ENCODE measurements at places on chromosomes 1 and 21.

GRCh38 chr21:40841524-40842196 lies 5.3 kb downstream of the DSCAM start:
- DNase-seq = peak; percentile 53

DNA sequence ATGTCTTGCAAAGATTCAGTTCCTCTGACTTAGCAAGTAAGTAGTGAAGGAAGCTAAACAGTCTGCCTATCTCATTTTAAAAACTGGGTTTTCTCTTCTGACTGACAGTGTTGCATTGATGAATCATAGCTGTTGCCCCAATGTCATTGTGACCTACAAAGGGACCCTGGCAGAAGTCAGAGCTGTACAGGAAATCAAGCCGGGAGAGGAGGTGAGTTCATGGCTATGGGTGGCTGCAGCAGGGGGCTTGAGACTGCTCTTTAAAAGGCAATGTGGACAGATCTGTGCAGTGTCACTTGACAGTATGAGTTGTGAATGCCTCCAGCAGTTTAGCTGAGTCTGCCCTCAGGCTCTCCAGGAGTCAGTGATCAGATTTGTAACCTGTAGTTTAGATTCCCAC lies 46.6 kb downstream of the SMYD2 start:
- no peak for DNase-seq

GRCh38 chr1:17258116-17258757 lies 9.3 kb downstream of the PADI3 start:
- peak; percentile 37 for DNase-seq

DNA sequence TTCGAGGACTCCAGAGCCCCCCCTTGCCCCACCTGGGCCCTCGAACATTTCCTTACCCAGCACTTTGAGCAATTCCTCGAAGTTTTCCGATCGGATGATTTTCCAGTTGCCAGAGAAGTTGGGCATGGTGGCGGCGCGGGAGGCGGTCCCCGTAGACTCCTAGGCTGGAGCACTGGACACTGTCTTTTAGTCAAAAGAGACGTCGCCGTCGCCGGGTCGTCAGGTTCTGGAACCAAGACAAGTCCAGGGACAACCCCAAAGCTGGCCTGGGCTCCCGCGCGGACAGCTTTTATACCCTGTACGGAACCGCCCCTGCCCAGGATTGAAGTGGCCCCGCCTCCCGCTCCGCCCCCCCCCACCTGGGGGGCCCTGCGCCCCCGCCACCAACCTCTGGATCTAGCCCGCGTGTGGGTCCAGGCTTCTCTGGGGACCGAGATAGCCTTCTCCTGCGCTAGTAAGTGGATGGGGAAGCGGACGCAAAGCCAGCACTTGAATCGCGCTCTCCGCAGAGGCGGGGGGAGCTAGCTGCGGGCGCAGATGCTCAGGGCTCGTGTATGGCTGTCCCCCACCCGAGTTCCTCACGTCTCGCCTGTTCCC lies at the start of gene CRABP2:
TSS of gene CRABP2 (minus strand) at position 263 of the 597 bp plus-strand sequence. CDS start at position 126, 137 bp downstream.
- peak; percentile 43 for DNase-seq

- DNase-seq = no peak
Observed at GRCh38 chr1:229669333-229669732, 43.3 kb downstream of the URB2 start.

GRCh38 chr1:156388174-156389137 lies 19.4 kb downstream of the RHBG start:
- DNase-seq = no peak

- DNase-seq = peak; percentile 80
Observed at GRCh38 chr1:22108339-22109105, 34.4 kb downstream of the WNT4 start.

GRCh38 chr1:44297695-44298400 lies 57.2 kb downstream of the ERI3 start:
- DNase-seq = no peak

- peak; percentile 93 for DNase-seq
Observed at GRCh38 chr1:200231787-200232231, 178.0 kb downstream of the ZNF281 start.

DNA sequence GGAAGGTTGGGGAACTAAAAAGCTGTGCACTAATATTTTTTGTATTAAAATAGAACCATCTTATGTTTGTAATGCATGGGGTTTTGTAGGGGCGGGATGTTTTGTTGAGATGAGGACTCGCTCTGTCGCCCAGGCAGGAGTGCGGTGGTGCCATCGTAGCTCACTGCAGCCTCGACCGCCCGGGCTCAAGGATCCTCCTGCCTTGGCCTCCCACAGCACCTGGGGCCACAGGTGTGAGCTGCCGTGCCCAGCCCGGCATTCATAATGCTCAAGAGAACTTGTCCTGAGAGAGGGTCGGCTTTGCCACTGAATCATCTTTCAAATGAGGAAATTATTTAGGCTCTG lies 3.0 kb upstream of the C1orf159 start:
- DNase-seq = no peak

DNA sequence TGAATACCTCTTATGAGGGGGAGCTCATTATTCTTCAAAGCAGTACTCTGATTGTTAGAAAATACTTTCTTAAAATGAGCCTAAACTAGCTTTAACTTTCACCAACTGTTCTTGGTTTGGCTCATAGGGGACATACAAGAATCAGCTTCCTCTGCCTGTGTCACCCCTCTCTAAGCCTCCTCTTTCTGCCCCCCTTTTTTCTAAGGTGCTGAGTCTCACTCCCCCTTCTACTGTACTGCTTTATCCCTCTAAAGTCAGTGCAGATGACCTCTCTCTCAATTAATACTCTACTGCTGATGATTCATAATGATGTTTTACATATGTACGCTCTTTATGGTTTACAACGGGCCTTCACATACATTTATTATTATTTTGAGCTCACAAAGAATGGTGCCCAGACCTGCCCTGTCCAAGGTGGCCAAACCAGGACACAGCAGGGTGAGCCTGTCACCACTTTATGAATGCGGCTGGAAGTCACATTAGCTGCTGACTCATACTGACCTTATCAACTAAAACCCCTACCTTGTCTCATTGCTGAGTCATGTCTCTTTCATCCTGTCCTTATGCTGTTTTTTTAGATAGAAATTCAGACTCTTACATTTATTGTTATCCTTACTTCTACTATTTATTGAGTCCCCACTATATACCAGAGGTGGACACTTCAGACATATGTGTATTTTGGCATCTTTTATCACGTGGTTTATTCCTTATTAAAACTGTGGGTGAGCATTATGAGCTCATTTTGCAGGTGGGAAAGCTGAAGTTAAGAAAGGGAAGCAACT lies 126.9 kb downstream of the RNF220 start:
- peak; percentile 20 for DNase-seq

DNA sequence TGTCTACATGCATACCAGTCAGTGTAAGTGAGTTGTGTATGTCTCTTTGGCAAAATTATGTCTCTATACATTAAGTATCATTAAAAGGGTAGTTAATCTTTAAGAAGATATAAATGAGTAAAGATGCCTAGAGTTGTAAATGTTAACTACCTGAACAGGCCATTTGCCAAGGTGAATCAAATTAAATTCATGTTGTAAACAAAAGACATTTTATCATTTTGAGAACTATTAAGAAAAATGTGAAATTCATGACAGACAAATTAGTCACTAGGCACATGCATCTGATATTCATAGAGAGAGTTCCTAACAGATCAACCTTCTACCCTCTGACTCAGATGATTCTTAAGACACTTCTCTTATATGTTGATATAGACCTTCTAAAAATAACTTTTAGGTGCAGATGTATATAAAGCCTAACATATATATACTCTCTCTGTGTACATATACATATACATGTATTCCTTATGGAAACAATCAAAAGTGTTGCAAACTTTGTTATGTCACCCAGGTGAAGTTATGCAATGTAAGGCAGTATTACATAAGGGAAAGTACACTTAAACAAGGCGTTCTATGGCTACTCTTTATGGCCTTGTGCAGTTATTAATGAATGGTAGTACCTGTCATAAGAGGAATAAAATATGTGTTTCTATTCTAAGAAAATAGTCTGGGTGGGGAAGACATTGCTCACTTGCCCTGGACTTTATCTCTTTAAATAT lies at the start of gene TMPRSS15:
TSS of gene TMPRSS15 (minus strand) at position 51 of the 716 bp plus-strand sequence. CDS start 163 bp downstream, outside the sequence.
- DNase-seq = no peak

DNA sequence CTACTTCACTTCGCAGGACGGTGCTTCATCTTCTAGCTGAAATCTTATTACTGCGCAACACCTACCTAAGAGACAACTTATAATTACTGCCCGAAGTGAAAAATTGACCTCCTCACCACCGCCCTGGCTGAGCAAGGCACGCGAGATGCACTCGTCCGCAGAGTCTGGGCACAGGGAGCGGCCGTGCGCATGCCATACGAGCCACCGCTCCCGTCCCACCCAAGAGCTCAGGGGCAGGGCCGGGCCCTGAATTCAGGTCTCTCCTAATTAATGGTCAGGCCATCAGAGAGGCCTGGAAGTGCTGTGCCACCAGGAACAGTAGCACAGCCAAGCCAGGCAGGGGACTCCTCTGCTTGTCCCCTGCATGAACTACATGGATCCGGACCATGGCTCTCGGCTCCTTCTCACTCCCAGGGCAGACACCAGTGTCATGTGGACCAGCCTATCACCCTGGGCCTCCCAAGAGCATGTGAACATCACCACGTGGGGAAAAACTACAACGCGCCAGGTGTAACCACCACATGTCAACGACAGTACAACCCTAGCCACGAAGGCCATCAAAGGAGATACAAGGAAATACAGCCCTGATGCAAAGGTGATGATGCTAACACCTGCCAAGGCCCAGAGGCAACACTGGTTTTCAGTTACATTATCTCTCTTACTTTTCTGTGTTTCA lies 11.5 kb downstream of the RIPK4 start:
- no peak for DNase-seq

GRCh38 chr1:23807453-23807852 lies 6.9 kb upstream of the GALE start:
- no peak for DNase-seq

GRCh38 chr1:206445116-206445515 lies 25.2 kb upstream of the IKBKE start:
- peak; percentile 60 for DNase-seq

DNA sequence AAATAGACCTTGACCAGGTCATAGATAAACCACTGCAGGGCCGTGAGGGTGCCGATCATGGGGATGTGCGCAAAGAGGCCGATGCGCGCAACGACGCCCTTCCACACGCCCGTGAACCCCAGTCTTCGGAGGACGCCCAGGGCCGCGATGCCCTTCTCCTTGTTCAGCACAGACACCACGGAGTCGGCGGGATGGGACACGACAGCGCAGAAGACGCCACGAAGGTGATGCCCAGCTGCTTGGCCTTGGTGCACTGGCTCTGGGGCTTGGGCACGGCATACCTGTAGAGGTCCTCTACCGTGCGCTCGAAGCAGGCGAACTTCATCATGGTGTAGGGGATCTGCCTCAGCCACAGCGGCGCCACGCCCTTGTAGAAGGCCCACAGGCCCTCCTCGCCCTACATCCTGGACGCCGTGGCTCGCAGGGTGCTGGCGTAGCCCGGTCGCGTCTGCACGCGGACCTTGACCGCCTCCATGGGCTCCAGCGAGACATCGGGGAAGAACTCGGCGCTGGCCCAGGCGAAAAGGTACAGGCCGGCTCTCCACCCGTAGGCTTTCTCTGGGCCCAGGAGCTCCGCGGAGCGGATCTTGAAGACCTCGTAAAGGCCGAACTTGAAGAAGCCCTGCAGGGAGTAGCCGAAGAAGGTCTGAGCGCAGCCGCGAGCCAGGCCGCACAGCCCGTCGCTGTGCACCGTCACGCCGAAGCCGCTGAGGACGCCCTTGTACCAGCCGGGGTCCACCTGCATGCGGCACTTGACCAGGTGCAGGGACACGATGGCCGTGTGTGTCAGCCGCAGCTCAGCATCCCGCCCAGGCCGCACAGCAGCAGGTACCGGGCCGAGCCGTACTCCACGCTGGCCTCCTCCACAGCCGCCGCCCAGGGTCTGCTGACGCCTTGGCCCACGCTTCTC lies 20.5 kb upstream of the DMRTB1 start:
- no peak for DNase-seq

- no peak for DNase-seq
Observed at GRCh38 chr1:150207281-150207971, 28.5 kb downstream of the ANP32E start.

DNA sequence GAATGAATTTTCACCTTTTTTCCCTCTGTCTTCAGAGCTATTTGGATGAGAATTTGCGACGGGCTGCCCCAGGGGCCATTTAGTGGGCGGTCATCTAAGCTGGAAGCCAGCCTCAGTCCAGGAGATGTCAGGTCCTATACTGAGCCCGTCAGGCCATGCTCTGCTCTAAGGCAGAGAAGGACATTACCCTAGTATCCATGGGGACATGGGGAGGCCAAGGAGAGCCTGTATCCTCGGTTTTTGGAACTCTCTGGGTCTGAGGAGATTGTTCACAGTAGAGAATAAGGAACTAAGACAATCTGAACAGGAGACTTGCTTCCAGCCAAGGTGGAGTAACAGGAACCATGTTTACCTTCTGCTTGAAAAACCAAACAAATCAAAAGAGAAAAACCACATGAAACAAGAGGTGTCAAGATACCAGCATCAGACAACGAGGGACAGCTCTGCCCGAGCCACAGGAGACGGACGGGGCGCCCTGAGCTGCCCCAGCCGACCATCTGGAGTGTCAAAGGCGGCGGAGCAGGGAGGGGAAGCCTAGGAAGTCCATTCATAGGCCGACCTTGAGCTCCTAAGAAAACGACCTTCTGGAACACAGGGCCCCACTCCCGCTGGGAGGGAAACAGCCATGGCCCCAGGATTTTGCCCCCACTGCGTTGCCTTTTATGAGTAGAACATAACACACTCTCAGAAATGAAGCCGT lies 20.0 kb upstream of the ADARB1 start:
- no peak for DNase-seq

DNA sequence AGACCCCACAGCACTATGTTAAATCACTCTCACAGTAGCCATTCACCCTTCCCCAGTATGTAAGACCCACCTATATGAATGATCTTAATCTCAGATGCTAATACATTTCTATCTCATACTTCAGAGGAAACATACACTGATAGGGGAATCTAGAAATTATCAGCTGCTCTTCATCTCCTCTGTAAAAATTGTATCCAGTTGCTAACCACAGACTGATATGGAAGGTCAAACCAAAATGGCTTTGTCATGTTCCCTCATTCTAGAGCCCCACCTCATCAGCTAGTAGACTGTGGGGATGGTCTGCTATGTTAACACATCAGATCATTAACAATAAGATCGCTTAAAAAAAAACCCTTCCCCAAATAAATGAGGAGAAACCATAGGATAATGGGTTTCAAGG lies 71.7 kb downstream of the UBR4 start:
- no peak for DNase-seq

- peak; percentile 78 for DNase-seq
Observed at GRCh38 chr1:113792986-113793385, 19.3 kb downstream of the RSBN1 start.

GRCh38 chr1:203148127-203148526 lies 20.6 kb downstream of the ADORA1 start:
- DNase-seq = no peak

GRCh38 chr1:246805135-246805716 lies 81.0 kb downstream of the SCCPDH start:
- no peak for DNase-seq
